ENCODE measurements at places on chromosomes 1 and 21.

DNA sequence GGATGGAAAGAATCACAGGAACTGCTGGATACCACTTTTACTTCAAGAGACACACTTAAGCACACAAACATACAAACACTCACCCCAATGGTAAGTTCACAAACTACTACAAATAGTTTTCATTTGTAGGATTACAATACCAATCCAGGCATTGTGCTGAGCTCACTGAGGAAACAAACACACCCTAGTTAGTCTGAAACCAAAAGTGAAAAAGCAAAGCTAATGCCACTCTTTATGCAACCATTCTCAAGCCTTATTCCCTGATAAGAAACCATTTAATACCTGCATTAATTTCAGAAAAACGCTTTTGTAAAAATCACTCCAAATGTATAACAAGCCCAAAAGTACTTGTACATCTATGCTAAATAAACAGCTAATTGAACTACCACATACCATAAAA, 38.3 kb downstream of the RNF115 start:
- no peak for DNase-seq

GRCh38 chr1:230266456-230266855, 159.7 kb downstream of the PGBD5 start:
- no peak for DNase-seq

DNA sequence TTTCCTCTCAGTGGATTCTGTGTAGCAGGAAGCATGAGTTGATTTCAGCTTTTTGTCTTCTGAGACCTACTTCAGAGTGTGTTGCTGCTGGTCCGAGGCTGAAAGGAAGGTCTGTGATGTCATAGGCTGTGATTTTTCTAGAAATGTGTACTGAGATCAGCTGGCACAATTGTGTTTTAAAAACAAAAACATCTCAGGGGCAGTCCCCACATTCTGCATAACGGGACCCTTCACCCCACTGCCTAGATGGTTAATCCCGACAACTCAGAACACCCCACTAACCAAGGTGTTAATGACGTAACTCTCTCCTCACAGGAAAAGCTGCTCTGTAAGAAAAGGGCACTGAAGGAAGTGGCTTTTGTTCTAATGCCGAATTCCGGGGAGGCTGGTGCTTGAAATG, 59.8 kb upstream of the PPP2R5A start:
- no peak for DNase-seq

GRCh38 chr21:44291078-44291935, 5.6 kb downstream of the AIRE start:
- no peak for DNase-seq

DNA sequence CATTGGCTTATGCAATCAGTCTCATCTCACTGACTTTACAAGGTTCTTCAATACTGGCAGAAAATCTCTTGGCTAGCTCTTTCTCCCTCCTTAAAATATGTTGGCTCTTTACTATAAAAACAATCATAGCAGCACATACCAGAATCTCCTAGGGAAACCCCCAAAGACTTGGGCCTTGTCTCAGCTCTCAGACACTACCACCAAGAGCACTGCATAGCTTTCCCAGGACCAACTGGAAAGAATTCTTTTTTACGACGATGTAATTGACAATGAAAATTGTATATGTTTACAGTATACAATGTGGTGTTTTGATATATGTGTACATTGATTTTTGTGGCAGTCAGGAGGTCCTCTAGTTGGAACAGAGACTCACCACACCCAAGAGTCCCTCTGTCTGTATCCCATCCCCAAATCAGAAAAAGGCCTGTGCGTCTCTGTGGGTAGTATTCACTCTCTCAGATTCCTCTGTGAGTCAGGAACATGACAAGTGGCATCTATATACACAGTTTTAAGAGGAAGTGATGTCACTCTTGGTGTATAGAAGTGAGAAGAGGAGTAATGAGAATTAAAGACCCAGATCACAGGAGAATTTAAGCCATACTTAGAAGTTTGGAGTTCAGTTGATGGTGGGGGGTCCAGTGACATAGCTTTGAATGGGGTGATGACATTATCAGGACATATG, 21.1 kb downstream of the SMAP2 start:
- DNase-seq = no peak

Measured in GM12864 (cell line).